Left colon (tissue), 2 donors: ENCODE measurements at places on chromosomes 2 and 18. TPM values are rescaled to one million over a fixed set of nuclear protein-coding genes. Genes with fewer than 3 reads are reported as not detected.

DNA sequence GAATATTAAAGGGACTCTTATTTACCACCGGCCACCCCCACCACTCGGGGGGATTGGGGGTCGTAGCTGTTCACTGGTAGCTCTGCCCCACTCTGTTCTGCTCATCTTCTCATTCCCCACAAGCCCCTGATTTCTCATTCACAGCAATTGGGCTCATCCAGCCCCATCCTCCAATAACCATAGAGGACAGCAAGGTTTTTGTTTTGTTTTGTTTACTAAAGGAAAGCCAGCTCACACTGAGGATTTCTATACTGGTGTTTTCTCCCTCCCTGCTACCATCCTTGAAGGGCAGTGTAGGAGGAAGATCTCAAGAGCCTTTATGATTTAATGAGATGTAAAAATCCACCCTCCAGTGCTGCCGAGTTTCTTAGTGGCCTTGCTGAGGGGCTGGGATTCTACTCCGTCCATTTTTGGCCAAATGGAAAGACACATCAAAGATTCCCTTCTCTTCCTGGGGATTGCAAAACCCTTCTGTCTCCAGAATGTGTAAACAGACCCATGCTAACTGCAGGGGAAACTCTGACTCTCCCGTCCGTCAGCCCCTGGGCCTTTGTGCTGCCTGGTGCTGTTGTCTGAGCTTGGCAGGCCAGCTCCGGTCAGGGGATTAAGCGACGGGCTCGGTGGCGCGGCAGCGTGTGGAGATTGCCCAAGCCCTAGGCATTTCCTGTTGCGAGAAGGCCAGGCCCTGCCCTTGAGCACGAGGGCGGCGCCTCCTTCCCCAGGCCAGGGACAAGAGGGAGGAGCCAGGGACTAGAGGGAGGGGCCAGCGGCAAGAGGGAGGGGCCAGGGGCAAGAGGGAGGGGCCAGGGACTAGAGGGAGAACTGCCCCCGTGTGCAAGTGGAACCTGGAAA lies 165.0 kb downstream of the ANTXR1 start:
- peak; percentile 83 for DNase-seq

DNA sequence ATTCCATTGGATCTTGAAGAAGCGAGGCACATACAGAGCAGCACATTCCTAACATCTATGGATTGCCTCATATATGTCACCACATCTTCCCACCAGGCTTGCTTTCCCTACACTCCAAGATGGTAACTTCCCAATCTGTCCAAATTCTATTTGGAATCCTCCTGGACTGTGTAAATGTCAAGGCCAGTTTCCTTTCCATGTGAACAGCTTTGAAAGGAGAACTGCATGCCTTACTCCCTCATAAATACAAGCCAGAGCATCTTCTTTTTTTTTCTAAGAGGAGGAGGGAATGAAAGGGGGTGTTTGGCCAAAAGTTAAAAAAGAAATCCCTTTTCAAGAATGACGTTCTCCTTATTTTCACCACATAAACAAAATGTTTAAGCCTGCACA lies 103.8 kb upstream of the OSR1 start:
- DNase-seq: no peak

- no peak for DNase-seq
These were observed 648.9 kb downstream of the TDRD15 start for GRCh38 chr2:21772624-21773023.

Gene BOLL
- total RNA-seq: not detected
